Chondrocyte (in vitro differentiated cells): ENCODE measurements at places on chromosomes 1 and 21.
A peak's percentile ranks its signal among the peaks of the same experiment; 100 is the strongest.

DNA sequence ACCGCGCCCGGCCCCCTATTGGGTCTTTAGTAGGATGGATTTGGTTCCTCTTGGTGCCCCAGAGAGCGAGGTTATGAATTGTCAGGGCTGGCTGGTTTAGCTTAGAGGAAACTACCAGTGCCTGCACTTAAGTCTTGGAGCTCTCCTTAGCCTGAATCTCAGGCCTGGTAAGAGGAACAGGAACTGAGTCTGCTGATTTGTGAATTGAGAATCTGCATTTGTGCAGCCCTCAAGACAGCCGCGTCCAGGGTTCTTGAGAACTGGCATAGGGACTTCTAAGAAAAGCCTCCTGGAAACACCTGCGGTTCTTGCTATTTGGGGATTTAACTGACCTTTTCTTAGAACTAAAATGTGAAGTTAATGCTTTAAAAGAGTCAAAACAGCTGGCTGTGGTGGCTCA lies 1.7 kb downstream of the NECAP2 start:
- DNase-seq = no peak

GRCh38 chr1:244583358-244583982 lies 69.5 kb upstream of the DESI2 start:
- DNase-seq = no peak
- no peak overlapping the region for H3K4me3 ChIP-seq
- no peak overlapping the region for H3K27ac ChIP-seq
- H3K27me3 ChIP-seq = no peaks in the 10 kb centered on the region

- H3K27ac ChIP-seq = no peak overlapping the region
- H3K4me3 ChIP-seq = no peak overlapping the region
- DNase-seq = no peak
- no peaks in the 10 kb centered on the region for H3K36me3 ChIP-seq
Observed at GRCh38 chr1:222781251-222781650, 33.6 kb upstream of the DISP1 start.

DNA sequence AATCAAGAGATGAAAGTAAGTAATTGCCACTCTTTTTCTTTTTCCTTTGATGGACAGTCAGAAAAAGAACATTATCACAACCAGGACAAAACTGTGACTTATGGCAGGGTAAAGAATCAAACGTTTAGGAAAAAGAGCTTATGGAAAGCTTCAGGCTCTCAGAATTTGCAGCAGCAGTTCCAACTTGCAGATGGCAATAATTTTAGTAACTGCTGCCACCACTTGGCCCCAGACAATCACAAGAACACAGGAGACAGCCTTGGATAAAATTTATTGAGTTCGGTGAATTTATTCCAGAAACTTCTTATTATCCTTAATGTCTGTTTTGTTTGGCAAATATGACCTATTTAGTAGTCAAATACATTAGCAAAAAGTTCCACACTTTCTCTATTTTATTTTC lies 804.4 kb downstream of the BRINP3 start:
- H3K36me3 ChIP-seq = no peaks in the 10 kb centered on the region
- no peak overlapping the region for H3K4me3 ChIP-seq
- no peak overlapping the region for H3K27ac ChIP-seq
- DNase-seq = no peak
- no peaks in the 10 kb centered on the region for H3K4me1 ChIP-seq

- no peaks in the 10 kb centered on the region for H3K27me3 ChIP-seq
- no peak overlapping the region for H3K4me3 ChIP-seq
- H3K36me3 ChIP-seq = no peaks in the 10 kb centered on the region
- H3K27ac ChIP-seq = peak overlapping the region; percentile 76
- no peak for DNase-seq
Observed at GRCh38 chr1:17207966-17208418, 3.1 kb downstream of the PADI1 start.

- peaks cover 5% of the 10 kb centered on the region for H3K4me1 ChIP-seq
- H3K4me3 ChIP-seq = no peak overlapping the region
- no peak overlapping the region for H3K27ac ChIP-seq
Observed at GRCh38 chr1:167077128-167077867, 12.9 kb downstream of the GPA33 start.

- peaks cover 4% of the 10 kb centered on the region for H3K36me3 ChIP-seq
- H3K4me1 ChIP-seq = peaks cover 47% of the 10 kb centered on the region
- H3K4me3 ChIP-seq = no peak overlapping the region
Observed at GRCh38 chr1:155191904-155192303, 15.8 kb downstream of the THBS3 start.

GRCh38 chr1:94901841-94902240 lies 25.1 kb downstream of the CNN3 start:
- peak overlapping the region; percentile 51 for H3K27ac ChIP-seq
- H3K4me3 ChIP-seq = no peak overlapping the region
- peaks cover 22% of the 10 kb centered on the region for H3K36me3 ChIP-seq
- H3K27me3 ChIP-seq = no peaks in the 10 kb centered on the region

DNA sequence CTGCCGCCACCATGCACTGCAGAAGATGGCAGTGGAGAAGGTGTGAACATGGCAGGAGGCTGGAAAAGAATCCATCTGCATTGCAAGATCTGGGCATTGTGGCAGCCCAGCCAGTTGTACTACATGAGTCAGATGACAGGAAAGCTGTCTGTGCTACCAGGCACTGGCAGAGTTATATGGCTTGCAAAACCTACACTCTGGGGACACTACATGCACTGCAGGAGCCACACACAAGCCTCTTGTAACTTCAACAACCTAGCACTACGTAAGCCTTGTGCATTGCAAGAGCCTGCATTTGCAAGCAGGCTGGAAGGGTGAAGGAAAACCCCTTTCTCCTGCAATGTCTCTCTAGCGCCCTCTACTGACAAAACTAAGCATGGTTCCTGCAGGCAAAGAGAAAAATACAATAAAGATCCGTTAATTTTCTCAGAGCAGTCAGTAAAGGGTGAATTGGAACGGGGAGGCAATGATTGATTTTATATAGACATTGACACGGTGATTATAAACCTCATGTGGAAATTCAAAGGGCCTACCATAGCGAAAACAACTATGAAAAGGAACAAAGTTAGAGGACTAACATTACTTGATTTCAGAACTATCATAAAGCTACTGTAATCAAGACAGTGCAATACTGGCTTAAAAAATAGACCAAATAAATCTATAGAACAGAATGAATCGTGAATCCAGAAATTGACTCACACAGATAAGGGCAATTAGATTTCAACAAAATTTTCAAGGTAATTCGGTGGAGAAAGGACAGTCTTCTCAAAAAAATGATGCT lies 26.2 kb upstream of the DYNLT5 start:
- H3K27ac ChIP-seq = peak overlapping the region; percentile 62
- H3K27me3 ChIP-seq = no peaks in the 10 kb centered on the region
- H3K4me3 ChIP-seq = no peak overlapping the region
- peaks cover 41% of the 10 kb centered on the region for H3K4me1 ChIP-seq

DNA sequence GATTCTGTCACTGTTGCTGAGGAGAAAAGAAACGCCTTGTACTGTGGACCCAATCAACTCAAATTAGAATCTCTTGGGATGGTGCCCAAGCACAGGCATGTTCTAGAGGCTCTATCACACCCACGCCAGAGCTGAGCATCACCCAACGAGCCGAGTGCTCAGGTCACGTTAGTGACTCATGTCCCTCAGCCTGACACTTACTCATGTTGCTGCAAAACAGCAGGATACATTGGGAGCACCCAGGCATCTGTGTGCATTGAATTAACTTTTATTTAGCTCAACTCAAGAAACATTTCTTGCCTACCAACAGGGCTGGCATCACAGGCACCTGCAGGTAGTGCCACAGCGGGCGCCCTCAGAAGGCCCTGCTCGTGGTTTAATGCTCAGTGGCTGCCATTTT lies 149.8 kb downstream of the ETS2 start:
- no peak overlapping the region for H3K4me3 ChIP-seq
- H3K27me3 ChIP-seq = peaks cover 4% of the 10 kb centered on the region
- no peak overlapping the region for H3K27ac ChIP-seq
- H3K4me1 ChIP-seq = peaks cover 36% of the 10 kb centered on the region

GRCh38 chr1:31790140-31790539 lies 25.7 kb downstream of the SPOCD1 start:
- no peak overlapping the region for H3K4me3 ChIP-seq
- no peak overlapping the region for H3K27ac ChIP-seq
- H3K36me3 ChIP-seq = no peaks in the 10 kb centered on the region

GRCh38 chr1:165451691-165452090 lies 6.8 kb upstream of the RXRG start:
- no peak for DNase-seq
- H3K4me3 ChIP-seq = no peak overlapping the region
- H3K27me3 ChIP-seq = peaks cover 35% of the 10 kb centered on the region
- H3K27ac ChIP-seq = no peak overlapping the region
- H3K36me3 ChIP-seq = no peaks in the 10 kb centered on the region

- H3K36me3 ChIP-seq = peaks cover 2% of the 10 kb centered on the region
- peaks cover 44% of the 10 kb centered on the region for H3K27me3 ChIP-seq
- no peaks in the 10 kb centered on the region for H3K4me1 ChIP-seq
- H3K4me3 ChIP-seq = no peak overlapping the region
Observed at GRCh38 chr1:165616054-165616612, 14.9 kb upstream of the MGST3 start.

- H3K27me3 ChIP-seq = no peaks in the 10 kb centered on the region
- DNase-seq = no peak
- H3K36me3 ChIP-seq = no peaks in the 10 kb centered on the region
- H3K4me3 ChIP-seq = no peak overlapping the region
Observed at GRCh38 chr1:59523745-59524450, 227.0 kb downstream of the FGGY start.

DNA sequence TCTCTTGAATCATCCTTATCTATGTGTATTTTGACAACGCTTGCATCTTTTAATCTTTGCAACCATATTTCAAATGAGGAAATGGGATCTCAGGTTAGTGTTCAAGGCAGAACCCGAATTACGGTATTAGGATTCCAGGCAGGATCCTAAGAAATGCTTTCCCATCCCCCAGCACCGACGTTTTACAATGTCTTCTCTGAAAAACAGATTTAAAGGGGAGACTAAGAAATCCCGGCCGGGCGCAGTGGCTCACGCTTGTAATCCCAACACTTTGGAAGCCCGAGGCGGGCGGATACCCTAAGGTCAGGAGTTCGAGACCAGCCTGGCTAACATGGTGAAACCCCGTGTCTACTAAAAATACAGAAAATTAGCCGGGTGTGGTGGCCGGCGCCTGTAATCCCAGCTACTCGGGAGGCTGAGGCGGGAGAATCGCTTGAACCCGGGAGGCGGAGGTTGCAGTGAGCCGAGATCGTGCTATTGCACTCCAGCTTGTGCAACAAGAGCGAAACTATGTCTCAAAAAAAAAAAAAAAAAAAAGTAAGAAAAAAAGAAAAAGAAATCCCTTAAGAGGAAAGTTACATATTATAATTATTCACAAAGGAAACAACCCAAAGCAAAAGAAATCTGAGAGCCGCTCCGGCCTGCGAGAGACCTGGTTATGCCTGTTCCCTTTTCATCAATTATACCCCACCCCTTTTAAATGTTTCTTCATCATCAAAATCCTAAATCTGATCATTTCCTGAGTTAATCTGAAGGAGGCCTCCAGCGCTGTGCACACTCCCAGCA lies 801 bp upstream of the GORAB start:
- H3K4me3 ChIP-seq = no peak overlapping the region
- H3K27me3 ChIP-seq = no peaks in the 10 kb centered on the region
- H3K36me3 ChIP-seq = no peaks in the 10 kb centered on the region
- H3K4me1 ChIP-seq = peaks cover 22% of the 10 kb centered on the region

- H3K4me3 ChIP-seq = peak overlapping the region; percentile 31
- H3K27ac ChIP-seq = peak overlapping the region; percentile 96
- H3K27me3 ChIP-seq = no peaks in the 10 kb centered on the region
- H3K4me1 ChIP-seq = peaks cover 57% of the 10 kb centered on the region
- no peaks in the 10 kb centered on the region for H3K36me3 ChIP-seq
Observed at GRCh38 chr1:84598846-84599741, 24.9 kb upstream of the CTBS start.

DNA sequence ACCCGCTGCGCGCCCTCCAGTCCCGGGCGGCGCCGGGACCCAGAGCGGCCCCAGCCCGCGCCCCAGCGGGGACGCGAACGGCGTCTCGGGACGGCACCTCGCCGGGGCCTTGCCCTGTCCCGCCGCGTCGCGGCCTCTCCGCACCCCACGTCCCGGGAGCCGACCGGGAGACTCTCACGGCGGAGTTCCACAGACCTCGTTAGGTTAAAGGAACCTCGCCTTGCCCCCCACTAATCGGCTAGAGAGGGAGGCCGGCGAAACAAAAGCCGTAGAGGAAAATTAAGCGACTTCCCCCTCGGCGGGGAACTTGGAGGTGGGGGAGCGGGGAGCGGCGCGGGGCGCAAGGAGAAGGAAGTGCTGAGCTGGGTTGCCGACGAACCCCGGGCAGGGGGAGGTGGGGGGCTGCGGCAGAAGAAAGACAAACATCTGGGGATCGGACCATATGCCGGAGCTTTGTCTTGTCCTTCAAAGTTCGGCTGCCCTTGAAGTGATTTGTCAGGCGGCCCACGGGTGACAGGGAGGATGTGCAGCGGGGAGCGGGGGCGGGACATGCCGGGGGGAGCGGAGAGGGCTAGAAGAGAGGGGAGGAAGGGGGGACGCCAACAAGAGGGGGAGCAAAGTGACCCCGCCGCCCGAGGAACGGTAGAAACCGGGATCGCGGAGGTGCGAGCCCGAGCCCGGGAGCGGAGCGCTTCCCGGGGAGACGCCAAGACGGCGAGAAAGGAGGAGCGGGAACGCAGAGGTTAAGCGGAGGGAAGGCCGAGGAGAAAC lies 120.0 kb upstream of the RRP15 start:
- no peak overlapping the region for H3K27ac ChIP-seq
- DNase-seq = no peak
- H3K27me3 ChIP-seq = peaks cover 67% of the 10 kb centered on the region
- H3K4me3 ChIP-seq = peak overlapping the region; percentile 57
- H3K4me1 ChIP-seq = peaks cover 15% of the 10 kb centered on the region
- no peaks in the 10 kb centered on the region for H3K36me3 ChIP-seq

DNA sequence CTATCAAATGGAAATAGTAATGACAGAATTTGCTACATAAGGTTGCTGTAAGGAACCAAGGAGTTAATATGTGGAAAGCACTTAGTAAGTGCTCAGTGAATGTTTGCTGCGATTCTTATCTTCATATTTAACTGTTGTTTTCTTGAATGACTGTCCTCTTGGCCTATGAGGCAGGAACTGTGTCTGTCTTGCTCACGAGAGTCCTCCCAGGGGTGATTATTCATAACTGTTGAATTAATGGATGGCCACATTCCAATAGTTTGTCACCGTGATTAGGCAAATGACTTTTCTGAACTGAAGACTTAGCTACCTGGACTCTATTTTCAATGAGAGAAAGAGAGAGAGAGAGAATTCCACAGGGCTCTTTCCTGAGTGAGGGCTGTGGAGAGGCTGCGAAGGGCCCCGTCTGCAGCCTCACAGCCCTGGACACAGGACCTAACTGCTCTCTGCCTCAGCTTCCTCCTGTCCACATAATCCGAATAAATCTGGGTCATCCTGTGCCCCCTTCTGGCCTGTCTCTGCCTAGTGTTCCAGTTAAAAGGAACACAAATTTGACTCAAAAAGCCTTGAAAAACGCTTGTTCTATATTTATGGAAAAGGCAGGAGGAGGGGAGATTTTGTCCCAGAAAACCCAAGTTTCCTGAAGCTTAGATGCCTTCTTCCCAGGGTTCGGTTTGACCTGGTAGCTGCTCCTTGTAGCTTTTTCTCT lies 8.5 kb downstream of the EDN2 start:
- H3K4me3 ChIP-seq = no peak overlapping the region
- H3K27me3 ChIP-seq = peaks cover 2% of the 10 kb centered on the region
- DNase-seq = no peak
- peak overlapping the region; percentile 8 for H3K27ac ChIP-seq
- no peaks in the 10 kb centered on the region for H3K36me3 ChIP-seq
- peaks cover 52% of the 10 kb centered on the region for H3K4me1 ChIP-seq

GRCh38 chr1:197320991-197321531 lies 53.0 kb downstream of the CRB1 start:
- no peak for DNase-seq
- peak overlapping the region; percentile 93 for H3K27ac ChIP-seq
- H3K36me3 ChIP-seq = no peaks in the 10 kb centered on the region
- H3K27me3 ChIP-seq = no peaks in the 10 kb centered on the region
